Right atrium auricular region (tissue), 2 donors: ENCODE measurements at places on chromosomes 5 and 9. TPM values are rescaled to one million over a fixed set of nuclear protein-coding genes. Genes with fewer than 3 reads are reported as not detected.

Gene NDOR1
- total RNA-seq: 6.6 TPM

Gene ECPAS
- 62.7 TPM for total RNA-seq

Gene TMEM174
- total RNA-seq: not detected

DNA sequence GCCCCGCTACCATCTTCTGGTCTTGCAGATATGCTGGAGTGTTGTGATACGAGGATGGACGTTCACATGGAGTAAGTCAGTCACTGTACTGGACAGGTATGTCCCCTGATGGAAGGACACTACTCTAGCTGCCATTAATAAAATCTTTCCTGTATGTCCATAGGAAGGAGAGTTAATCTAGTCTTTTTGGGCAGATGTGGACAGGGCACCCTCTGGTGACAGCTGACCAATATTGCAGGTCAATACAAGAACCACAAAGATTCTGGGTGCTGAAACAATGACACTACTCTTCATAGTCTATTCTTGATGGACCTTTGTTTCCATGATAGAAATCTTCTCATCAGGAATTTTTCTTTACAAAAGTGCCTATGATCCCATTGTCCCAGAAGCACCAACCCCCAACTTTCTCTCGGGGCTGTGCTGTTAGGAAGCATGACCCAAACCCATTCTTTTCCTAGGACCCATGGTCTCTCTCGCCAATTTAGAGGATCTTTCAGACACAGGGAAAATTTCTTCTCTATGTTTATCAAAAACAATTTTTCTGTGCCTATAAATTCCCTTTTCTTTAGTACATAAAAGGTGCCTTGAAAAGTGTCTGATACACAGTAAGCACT is 376.9 kb downstream of the DTWD2 start:
- H3K27ac ChIP-seq: no peak overlapping the region
- DNase-seq: no peak
- no peak overlapping the region for H3K4me3 ChIP-seq
- no peaks in the 10 kb centered on the region for H3K27me3 ChIP-seq

- no peak overlapping the region for H3K27ac ChIP-seq
- H3K36me3 ChIP-seq: no peaks in the 10 kb centered on the region
- no peak overlapping the region for H3K4me3 ChIP-seq
Observed at GRCh38 chr5:1140171-1140817, 28.4 kb upstream of the SLC12A7 start.

GRCh38 chr9:81083067-81083466 is 606.3 kb downstream of the TLE1 start:
- H3K27ac ChIP-seq: no peak overlapping the region
- no peak for DNase-seq
- no peaks in the 10 kb centered on the region for H3K36me3 ChIP-seq

GRCh38 chr9:89328064-89328463 is 9.8 kb downstream of the SECISBP2 start:
- no peak overlapping the region for H3K27ac ChIP-seq
- peaks cover 70% of the 10 kb centered on the region for H3K36me3 ChIP-seq
- no peak for DNase-seq
- no peak overlapping the region for H3K4me3 ChIP-seq

DNA sequence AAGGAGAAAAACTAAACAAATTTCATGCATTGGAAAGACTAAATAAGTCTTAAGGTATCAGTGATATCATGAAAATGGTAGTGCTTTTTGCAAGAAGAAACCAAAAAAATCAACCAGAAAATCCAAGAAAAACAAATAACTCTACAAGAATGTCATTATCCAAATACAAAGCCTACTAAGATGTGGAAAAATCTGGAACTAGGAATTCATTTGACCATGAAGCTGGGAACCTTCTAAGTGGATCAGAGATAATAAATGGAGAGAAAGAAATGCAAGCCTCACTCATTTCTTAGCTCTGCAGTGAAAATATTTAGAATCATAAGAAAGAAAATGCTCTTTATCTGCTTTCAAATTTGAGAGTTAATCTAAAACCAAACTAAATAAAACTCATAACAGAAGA is 51.3 kb downstream of the RASEF start:
- H3K36me3 ChIP-seq: no peaks in the 10 kb centered on the region
- DNase-seq: no peak
- H3K27me3 ChIP-seq: no peaks in the 10 kb centered on the region
- H3K4me1 ChIP-seq: peaks cover 8% of the 10 kb centered on the region

- H3K27ac ChIP-seq: no peak overlapping the region
- no peaks in the 10 kb centered on the region for H3K36me3 ChIP-seq
- no peak for DNase-seq
- no peaks in the 10 kb centered on the region for H3K4me1 ChIP-seq
- no peaks in the 10 kb centered on the region for H3K27me3 ChIP-seq
Observed at GRCh38 chr9:22054076-22054475, 45.0 kb upstream of the CDKN2B start.
